Activated CD4-positive, alpha-beta T cell treated with anti-CD3 and anti-CD28 coated beads for 36 hours (primary cell): ENCODE measurements at places on chromosomes 1 and 21. TPM values are rescaled to one million over a fixed set of nuclear protein-coding genes. Genes with fewer than 3 reads are reported as not detected.

FCRL4 gene
- not detected for total RNA-seq

IPO13 gene
- total RNA-seq, result 10.7 TPM

PTGER3 gene
- total RNA-seq, result not detected

ARTN gene
- total RNA-seq, result 0.26 TPM

LAMC2 gene
- total RNA-seq, result 0.21 TPM

PLA2G2C gene
- total RNA-seq, result 0.43 TPM

AKIRIN1 gene
- total RNA-seq, result 65.7 TPM

- H3K36me3 ChIP-seq, result no peaks in the 10 kb centered on the region
- peaks cover 17% of the 10 kb centered on the region for H3K27me3 ChIP-seq
- peaks cover 7% of the 10 kb centered on the region for H3K4me1 ChIP-seq
- no peak overlapping the region for H3K4me3 ChIP-seq
- DNase-seq, result no peak
Observed at GRCh38 chr1:87129606-87130005, 199.1 kb upstream of the LMO4 start.

DNA sequence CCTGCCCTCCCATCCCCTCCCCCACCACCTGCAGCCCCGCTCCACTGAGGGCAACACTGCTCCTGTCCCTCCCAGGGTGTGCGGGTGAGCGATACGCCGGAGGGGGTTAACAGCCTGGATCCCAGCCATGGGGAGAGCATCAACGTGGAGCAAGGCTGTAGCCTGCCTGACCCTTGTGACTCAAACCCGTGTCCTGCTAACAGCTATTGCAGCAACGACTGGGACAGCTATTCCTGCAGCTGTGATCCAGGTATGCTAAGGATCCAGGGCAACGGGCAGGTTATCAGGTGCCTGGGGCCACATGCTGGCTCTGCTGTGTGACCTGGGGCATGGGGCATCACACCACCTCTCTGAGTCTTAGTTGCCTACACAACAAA, 15.0 kb downstream of the CELSR2 start:
- no peaks in the 10 kb centered on the region for H3K27me3 ChIP-seq
- H3K36me3 ChIP-seq, result peaks cover 2% of the 10 kb centered on the region

DNA sequence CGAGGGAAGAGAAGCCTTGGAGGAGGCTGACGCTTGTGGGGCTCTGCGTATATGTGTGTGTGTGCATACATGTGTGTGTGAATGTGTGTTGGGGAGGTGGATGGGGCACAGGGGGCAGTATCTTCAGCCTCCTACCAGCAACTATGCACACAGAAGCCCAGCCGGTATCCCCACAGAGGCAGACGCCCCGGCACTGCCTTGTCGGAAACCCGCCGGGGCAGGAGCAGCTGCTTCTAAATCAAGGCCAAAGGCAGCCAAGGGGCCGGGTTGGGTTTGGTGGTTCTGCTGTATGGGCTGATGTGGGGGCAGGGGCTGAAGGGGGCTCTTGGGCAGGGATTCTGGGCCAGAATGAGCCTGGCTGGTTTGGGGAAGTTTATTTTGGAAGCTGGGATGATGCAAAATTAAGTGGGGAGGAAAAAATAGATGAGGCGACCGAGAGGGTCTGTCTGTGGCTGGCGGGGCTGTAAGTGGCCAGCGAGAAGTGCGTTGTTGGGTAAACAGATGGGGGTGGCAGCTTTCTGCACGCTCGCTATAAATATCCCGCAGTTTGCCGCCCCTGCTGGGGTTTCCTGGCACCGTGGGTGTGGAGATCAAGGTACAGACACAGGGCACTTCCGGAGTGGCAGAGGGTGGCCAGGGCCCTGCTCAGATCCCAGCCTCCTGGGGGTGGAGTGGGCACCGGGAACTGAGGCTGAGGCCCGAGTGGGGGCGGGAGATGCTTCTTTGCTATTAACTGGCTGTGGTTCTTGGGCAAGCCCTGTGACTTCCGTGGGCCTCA, 11.0 kb upstream of the WNT4 start:
- no peak overlapping the region for H3K4me3 ChIP-seq
- no peak overlapping the region for H3K27ac ChIP-seq
- H3K27me3 ChIP-seq, result peaks cover 14% of the 10 kb centered on the region
- H3K4me1 ChIP-seq, result no peaks in the 10 kb centered on the region

- H3K27ac ChIP-seq, result no peak overlapping the region
- no peaks in the 10 kb centered on the region for H3K27me3 ChIP-seq
- no peaks in the 10 kb centered on the region for H3K36me3 ChIP-seq
- no peak overlapping the region for H3K4me3 ChIP-seq
- no peaks in the 10 kb centered on the region for H3K4me1 ChIP-seq
Observed at GRCh38 chr1:177984136-177984525, 14.3 kb upstream of the SEC16B start.

DNA sequence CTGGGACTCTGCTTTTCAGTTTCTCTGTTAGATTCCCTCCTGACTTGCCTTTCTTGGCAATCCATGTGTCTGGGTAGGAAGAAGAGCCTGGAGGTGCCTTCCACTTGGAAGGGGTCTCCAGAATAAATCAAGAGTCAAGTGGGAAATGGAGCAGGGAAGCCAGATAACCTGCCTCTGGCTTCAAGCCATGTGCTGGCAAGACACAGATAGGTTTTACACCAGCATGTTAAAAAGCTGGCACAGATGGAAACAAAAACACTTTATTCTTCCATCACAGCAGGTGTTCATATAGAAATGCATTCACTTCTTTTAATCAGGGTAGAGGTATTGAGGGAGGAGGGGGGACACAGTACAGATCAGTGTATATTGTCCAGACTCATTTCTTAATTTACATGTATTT, 356.9 kb upstream of the RUNX1 start:
- H3K4me1 ChIP-seq, result peaks cover 6% of the 10 kb centered on the region
- no peak for DNase-seq
- peaks cover 2% of the 10 kb centered on the region for H3K27me3 ChIP-seq
- H3K4me3 ChIP-seq, result no peak overlapping the region
- no peaks in the 10 kb centered on the region for H3K36me3 ChIP-seq
- no peak overlapping the region for H3K27ac ChIP-seq

GRCh38 chr1:34400675-34401074, 224.0 kb downstream of the C1orf94 start:
- H3K4me1 ChIP-seq, result no peaks in the 10 kb centered on the region
- no peak for DNase-seq
- H3K27me3 ChIP-seq, result peaks cover 7% of the 10 kb centered on the region
- no peak overlapping the region for H3K4me3 ChIP-seq
- no peaks in the 10 kb centered on the region for H3K36me3 ChIP-seq

DNA sequence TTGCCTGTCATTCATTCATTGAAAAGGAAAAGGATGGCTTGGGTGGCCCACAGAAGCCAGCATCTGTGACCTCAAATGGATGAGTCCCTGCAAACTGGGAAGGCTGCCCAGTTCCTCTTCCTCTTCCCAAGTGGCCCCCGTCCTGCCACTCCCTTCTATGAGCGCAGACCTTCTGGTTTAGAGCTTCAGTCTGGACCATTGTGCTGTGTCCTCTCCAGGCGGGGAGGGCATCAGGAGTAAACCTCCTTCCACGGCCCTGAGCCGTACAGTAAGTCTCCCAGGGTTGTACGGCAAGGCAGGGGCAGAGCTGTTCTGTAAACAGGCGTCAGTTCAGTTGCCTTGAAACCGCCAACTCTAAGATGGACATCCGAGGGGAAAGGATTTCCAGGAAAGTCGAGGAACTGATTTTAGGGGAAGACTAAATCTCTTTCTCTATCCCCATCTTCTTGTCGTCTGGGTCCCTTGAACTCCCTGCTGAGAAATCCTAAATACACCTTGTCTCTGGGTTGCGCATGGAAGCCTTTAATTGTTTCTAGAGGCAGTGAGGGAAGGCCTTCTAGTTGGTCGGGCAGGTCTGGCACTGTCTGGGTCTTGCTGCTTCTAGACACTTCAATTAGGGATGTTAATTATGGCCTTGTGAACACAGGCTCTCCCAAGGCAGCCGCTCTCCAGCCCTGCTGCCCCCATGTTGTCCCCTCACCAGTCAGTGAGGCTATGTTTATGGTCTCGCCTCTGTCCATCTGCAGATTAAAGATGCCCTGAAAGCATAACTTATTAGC, 22.1 kb downstream of the SOX13 start:
- H3K4me1 ChIP-seq, result no peaks in the 10 kb centered on the region
- DNase-seq, result no peak
- H3K27ac ChIP-seq, result no peak overlapping the region
- no peaks in the 10 kb centered on the region for H3K27me3 ChIP-seq
- no peak overlapping the region for H3K4me3 ChIP-seq
- no peaks in the 10 kb centered on the region for H3K36me3 ChIP-seq

GRCh38 chr1:96865731-96866685, 144.4 kb downstream of the PTBP2 start:
- H3K36me3 ChIP-seq, result no peaks in the 10 kb centered on the region
- H3K27ac ChIP-seq, result no peak overlapping the region
- no peaks in the 10 kb centered on the region for H3K4me1 ChIP-seq
- peaks cover 8% of the 10 kb centered on the region for H3K27me3 ChIP-seq
- DNase-seq, result no peak

DNA sequence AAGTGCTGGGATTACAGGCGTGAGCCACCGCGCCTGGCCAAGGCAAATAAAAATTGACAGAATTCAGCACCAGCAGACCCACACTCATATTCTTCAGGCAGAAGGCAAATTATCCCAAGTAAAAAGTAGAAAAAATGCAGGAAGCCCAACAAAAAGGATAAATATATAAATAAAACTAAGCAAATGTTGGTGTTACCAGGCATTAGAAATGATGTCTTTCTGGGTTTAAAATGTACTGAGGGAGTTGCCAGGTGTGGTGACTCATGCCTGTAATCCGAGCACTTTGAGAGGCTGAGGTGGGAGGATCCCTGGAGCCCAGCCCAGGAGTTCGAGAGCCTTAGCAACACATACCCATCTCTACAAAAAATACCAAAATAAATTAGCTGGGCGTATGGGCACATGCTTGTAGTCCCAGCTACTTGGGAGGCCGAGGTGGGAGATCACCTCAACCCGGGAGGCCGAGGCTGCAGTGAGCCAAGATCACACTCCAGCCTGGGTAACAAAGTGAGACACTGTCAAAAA, 6.3 kb downstream of the INTS11 start:
- peaks cover 14% of the 10 kb centered on the region for H3K4me1 ChIP-seq
- H3K36me3 ChIP-seq, result peaks cover 30% of the 10 kb centered on the region
- no peak for DNase-seq
- H3K27ac ChIP-seq, result no peak overlapping the region
- H3K27me3 ChIP-seq, result no peaks in the 10 kb centered on the region

DNA sequence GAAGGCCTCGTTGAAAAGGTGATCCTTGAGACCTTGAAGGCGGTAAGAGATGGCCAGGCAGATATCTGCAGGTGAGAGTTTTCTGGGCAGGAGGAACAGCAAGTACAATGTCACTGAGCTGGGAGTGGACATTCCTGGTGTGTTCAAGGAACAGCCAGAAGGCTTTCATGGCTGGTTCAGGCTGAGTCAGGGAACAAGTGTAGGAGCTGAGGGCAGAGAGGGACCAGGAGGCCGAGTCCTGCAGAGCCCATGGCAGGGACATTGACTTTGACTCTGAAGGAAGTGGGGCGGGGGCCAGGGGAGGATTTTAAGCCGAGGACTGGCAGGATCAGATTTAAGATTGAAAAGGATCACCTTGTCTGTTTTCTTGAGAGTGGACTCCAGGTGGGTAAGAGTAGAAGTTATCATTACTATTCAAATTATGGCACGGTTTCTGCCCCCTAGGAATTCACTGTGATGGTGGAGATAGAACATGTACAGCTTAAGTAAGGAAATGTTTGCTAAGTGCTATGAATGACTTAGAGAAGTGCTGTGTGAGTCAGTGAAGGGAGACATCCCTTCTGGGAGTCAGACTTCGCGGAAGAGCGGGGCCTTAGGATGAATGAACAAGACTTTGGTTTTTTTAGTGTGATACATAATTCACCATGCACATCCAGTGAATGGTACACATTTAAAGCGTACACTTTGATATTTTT, 202.3 kb downstream of the KIF26B start:
- H3K27ac ChIP-seq, result no peak overlapping the region
- H3K4me3 ChIP-seq, result no peak overlapping the region
- no peak for DNase-seq
- no peaks in the 10 kb centered on the region for H3K36me3 ChIP-seq

- no peak overlapping the region for H3K27ac ChIP-seq
- no peak overlapping the region for H3K4me3 ChIP-seq
- peaks cover 35% of the 10 kb centered on the region for H3K36me3 ChIP-seq
- H3K27me3 ChIP-seq, result no peaks in the 10 kb centered on the region
Observed at GRCh38 chr21:39263372-39263771, 50.1 kb downstream of the BRWD1 start.

DNA sequence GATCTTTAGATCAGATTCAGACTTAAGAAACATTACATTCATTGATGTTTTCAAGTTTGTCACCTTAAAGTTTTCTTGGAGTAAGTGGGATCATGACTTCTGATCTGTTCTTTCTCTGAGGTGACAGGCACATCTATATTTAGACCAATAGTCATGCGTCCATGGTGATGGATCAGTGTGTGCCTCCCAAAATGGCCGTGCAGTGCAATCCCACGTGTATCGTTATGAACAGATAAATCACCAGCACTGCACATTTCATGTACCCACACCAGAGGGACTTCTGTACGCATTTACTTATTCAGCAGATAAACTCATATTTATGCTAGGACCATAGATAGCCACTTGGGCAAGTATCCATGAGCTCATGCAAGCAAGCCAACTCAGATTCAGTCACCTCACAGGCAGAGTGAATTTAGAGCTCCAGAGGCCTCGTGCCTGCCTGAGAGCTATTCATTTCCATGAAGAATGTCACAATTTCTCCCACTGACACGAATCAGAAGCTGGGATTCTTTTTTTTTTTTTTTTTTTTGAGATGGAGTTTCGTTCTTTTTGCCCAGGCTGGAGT, 13.9 kb upstream of the WDR26 start:
- peaks cover 10% of the 10 kb centered on the region for H3K4me1 ChIP-seq
- H3K36me3 ChIP-seq, result peaks cover 4% of the 10 kb centered on the region
- no peak overlapping the region for H3K27ac ChIP-seq
- no peak for DNase-seq
- no peaks in the 10 kb centered on the region for H3K27me3 ChIP-seq

DNA sequence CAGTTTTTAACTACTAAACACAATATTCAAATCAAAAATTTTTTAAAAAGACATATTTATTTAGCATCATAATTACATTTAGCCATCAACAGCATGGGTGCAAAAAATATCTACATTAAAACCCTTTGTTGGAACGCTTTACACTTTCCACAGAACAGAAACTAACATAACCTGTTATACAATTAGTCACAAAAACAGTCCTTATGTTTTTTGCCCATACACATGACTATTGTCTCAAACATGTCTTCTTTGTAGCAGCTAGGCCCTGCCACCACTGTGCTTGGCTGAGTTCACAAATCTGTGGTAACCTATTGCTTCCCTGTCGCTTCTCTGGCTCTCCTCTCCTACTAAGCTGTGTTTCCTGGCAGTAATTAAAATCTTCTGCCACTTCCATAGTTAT, 1350.0 kb upstream of the ADGRL2 start:
- H3K4me1 ChIP-seq, result no peaks in the 10 kb centered on the region
- no peaks in the 10 kb centered on the region for H3K36me3 ChIP-seq
- H3K27me3 ChIP-seq, result no peaks in the 10 kb centered on the region
- no peak overlapping the region for H3K4me3 ChIP-seq
